ENCODE measurements at places on chromosomes 4 and X.

DNA sequence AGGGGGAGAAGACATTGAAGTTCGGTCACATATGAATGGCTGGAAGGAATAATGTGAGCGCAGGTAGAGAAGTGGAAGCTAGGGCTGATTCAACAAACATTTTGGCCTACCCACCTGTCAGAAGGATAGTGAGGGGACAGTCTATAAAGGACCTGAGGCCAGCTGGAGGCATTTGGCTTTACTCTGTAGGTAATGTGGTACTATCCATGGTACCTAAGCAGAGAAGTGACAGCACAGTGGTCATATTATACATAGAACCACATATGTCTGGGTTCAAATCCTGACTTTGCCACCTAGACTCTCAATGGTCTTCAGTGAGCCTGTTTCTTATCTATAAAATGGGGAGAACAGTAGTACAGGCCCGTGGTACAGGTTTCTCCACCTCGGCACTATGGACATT lies 257.1 kb downstream of the EVC2 start:
- DNase-seq = no peak

GRCh38 chr4:112817933-112818593 lies 181.1 kb downstream of the LARP7 start:
- DNase-seq = peak; percentile 78

DNA sequence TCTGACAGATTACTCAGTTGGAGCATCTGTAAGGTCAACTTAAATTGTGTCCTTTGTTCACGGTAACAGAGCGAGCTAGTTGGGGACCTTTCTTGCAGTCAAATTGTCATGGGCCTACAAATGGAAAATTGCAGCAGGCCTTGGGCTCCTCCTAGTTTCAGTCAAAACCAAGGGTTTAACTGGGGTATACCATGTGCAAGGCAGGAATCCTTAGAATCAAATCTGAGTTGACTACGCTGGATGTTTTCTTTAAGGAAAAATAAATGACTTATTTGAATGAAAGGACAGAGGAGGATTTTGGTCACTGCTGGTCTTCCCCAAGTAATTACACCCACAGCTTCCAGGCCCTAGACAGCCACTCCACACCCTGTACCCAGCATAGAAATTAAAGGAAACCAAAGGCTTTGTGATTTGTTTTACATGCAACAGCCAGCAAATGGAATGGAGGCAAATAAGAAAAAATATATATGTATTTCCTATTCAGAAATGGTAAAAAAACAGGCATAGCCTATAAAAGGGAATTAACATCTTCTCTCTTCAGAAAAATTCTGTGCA lies 307.1 kb downstream of the LDB2 start:
- DNase-seq = no peak

DNA sequence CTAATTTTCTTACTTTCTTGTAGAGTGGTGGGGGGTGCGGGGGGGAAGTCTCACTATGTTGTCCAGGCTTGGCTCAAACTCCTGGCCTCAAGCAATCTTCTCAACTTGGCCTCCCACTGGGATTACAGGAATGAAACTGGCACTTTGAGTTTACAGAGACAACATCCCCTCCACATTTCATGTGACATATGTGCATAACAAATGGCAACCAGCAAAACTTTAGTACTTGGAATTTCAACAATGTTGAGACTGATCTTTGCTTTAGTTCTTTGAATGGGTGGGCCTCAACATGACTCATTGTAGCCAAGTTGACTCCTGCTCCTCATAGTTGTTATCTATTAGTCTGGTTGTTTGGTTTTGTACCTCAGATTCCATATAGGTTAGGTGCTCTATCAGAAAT lies 11.4 kb upstream of the FMR1 start:
- no peak for DNase-seq

DNA sequence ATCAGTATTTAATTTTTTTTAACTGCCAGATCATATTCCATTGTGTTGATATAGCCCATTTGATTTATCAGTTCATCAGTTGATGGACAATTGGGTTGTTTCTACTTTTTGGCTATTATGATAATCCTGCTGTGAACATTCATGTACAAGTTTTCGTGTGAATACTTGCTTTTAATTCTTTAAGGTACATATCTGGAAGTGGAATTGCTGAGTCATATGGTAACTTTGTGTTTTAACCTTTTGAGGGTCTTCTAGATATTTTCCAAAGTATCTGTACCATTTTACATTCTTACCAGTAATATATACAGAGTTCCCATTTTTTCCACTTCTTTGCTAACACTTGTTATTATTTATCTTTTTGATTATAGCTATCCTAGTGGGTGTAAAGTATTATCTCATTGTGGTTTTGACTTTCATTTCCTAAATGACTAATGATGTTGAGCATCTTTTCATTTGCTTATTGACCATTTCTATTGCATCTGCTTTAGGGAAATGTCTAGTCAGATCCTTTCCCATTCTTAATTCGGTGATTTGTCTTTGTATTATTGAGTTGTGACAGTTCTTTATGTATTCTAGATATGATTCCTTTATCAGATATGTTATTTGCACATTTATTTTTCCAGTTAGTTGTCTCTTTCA lies 75.2 kb upstream of the NUDT6 start:
- no peak for DNase-seq

- no peak for DNase-seq
Observed at GRCh38 chr4:114677346-114677979, 78.9 kb downstream of the UGT8 start.

GRCh38 chr4:165873298-165874071 lies 448 bp downstream of the TLL1 start:
- peak; percentile 74 for DNase-seq

- DNase-seq = no peak
Observed at GRCh38 chrX:154074199-154074598, 23.3 kb downstream of the MECP2 start.

GRCh38 chr4:133719098-133719497 lies 482.5 kb downstream of the PABPC4L start:
- DNase-seq = no peak

DNA sequence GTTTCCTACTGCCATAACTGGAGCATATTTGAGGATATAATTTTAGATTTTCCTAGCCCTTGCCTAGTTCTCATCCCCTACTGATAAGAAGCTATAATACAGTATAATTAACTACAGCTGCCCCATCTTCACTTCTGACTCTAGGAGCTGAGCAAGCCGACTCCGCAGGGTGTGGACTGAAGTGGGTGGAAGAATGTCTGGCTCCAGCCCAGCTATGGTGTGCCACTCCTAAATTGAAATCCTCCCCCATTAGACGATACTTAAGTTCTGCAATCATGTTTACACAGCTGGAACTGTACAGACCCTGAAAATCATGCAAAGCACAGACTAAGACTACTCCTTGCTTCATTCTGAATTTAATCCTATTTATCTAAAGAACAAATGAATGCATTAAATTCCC lies 93.1 kb downstream of the PCDH19 start:
- DNase-seq = peak; percentile 28

- DNase-seq = no peak
Observed at GRCh38 chr4:148447681-148448080, 5.5 kb upstream of the NR3C2 start.

DNA sequence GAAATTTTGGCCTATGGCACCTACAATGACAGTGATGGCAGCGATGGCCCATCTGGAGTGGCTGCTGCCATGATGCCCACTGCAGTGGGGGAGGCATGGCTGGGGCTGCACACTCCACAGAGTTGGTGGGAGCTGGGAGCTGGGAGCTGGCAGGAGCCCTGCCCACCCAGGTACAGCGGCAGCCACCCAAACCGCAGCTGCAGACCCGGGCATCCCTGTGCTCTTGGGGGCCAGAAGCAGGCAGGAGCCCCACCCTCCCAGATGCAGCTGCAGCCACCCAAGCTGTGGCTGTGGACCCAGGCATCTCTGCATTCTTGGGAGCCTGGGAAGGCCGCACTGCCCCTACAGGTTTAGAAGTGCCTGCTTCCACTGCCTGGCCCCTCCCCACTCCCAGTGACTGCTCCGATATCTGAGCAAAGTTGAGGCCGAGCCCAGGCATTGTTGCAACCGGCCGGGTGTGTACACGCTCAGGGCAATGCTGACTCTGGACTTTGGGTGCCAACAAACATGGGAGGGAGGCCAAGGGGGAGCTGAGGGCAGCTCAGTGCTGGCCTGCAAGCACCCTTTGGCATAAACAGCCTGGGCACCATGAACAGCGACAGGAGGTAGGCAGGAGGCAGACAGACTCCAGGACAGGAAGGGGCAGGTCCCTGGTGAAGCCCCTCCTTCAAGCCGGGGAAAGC lies 82.8 kb downstream of the PPP4R3C start:
- DNase-seq = peak; percentile 11

- no peak for DNase-seq
Observed at GRCh38 chr4:152540293-152540674, 4.4 kb upstream of the FBXW7 start.

GRCh38 chr4:124684301-124684700 lies 28.2 kb downstream of the ANKRD50 start:
- DNase-seq = no peak

- DNase-seq = no peak
Observed at GRCh38 chrX:71212536-71212935, 10.5 kb upstream of the GJB1 start.

DNA sequence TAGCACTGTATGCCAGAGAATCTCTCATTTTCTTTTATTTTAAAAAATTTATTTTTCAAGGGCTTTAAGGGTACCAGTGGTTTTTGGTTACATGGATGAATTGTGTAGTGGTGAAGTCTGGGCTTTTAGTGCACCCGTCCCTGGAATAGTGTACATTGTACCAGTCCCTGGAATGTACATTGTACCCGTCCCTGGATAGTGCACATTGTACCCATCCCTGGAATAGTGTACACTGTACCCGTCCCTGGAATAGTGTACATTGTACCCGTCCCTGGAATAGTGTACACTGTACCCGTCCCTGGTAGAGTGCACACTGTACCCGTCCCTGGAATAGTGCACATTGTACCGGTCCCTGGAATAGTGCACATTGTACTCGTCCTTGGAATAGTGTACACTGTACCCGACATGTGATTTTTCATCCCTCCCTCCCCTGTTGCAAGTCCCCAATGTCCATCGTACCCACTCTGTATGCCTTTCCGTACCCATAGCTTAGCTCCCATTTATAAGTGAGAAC lies 56.1 kb upstream of the HELT start:
- DNase-seq = no peak

GRCh38 chr4:96833831-96834230 lies 993.9 kb downstream of the PDHA2 start:
- DNase-seq = no peak

DNA sequence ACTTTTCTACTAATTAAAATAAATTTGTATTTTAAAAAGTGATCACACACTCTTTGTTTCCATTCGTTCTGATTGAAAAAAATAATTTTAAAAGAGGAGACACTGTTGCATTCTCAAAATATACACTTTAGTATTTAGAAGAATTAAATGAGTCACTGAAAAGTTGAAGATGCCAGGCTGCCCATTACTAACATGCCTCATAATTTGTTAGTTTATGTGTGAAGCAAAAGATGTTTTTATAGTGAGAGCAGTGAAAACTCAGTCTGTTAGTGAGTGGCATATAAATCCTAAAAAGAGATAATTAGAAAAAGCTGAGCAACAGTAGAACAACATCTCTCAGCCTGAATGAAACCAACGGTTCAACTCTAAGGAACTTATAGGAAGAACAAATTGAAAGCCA lies 143.4 kb downstream of the CDS1 start:
- DNase-seq = no peak

- DNase-seq = no peak
Observed at GRCh38 chr4:35163168-35163567, 1081.1 kb downstream of the ARAP2 start.

DNA sequence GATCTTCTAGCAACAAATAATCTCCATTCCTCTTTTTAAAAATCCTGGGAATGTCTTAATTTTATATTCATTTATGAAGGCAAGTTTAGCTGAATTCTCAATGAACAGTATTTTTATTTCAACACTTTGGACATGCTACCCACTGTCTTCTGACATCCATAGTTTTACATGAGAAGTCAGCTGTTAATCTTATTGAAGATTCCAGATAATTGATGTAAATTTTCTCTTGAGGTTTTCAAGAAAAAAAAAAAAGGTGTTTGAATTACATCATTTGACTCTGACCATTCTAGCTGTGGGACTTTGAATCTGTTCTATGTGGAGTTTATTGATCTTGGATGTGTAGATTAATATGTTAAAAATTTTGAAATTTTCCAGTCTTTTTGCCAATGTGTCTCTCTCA lies 28.0 kb downstream of the PDHA2 start:
- no peak for DNase-seq

DNA sequence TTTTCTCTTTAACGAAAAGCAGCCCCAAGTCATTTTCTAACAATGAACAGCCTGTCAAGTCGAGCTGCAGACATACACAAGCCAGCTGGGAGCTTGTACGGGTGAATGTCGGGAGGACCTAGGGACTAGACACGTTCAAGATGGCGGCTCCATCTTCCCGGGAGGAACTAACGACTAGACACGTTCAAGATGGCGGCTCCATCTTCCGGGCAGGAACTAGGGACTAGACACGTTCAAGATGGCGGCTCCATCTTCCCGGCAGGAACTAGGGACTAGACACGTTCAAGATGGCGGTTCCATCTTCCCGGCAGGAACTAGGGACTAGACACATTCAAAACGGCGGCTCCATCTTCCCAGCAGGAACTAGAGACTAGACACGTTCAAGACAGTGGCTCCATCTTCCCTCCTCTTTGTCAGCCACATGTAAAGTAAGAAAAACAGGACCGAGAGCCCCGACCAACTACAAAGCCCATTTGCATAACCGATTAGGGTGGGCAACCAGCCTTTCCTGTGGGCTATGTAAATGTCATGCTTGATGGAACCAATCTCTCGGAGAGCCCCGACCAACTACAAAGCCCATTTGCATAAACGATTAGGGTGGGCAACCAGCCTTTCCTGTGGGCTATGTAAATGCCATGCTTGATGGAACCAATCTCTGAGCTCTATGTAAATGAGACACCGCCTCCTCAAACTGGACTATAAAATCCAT lies 175.5 kb downstream of the DHRSX start:
- peak; percentile 90 for DNase-seq

GRCh38 chr4:101787701-101788316 lies 2.7 kb upstream of the BANK1 start:
- no peak for DNase-seq

GRCh38 chr4:7647600-7648543 lies 213.1 kb upstream of the PSAPL1 start:
- peak; percentile 44 for DNase-seq

- peak; percentile 34 for DNase-seq
Observed at GRCh38 chrX:17580539-17581152, 156.6 kb upstream of the SCML1 start.

DNA sequence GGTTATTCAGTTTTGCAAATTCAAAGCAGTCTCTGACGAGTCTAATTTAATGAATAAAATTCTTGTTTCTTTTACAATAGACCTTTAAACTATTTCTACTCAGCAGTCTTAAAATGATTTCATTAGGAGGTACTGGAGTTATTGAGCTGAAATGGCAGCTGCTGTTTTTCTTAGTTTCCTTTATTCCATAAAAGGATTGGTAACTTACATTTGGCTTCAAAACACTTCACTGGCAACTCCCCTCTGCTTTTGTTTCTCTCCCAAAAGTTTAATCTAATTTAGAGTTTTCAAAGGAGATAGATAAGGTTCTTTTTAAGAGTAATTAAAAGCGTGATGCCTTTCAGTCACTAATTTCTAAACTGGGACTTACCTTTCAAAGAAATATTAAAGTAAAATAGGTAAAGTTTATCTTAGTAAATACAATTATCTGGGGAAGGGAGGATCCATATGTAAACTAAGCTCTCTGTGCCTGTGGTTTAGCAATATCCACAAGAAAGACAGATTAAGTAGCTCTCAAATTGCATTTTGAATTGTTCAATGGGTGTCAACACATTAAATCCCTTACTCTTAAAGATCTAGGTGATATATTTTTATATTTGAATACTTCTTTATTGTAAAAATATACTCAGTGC lies 17.1 kb upstream of the PCDH10 start:
- DNase-seq = no peak

GRCh38 chr4:7238300-7238960 lies 46.1 kb downstream of the SORCS2 start:
- no peak for DNase-seq

All from right cardiac atrium (tissue), 5 donors.